Ammon's horn (tissue), 1 donor: ENCODE measurements at places on chromosomes 13 and 19.

- DNase-seq = no peak
These were observed 100.2 kb upstream of the SIAH3 start for GRCh38 chr13:45951724-45952123.

- DNase-seq = no peak
These were observed 10.5 kb downstream of the MTMR6 start for GRCh38 chr13:25276748-25277147.

GRCh38 chr19:16118489-16119033 is 6.9 kb downstream of the RAB8A start:
- peak; percentile 52 for DNase-seq

DNA sequence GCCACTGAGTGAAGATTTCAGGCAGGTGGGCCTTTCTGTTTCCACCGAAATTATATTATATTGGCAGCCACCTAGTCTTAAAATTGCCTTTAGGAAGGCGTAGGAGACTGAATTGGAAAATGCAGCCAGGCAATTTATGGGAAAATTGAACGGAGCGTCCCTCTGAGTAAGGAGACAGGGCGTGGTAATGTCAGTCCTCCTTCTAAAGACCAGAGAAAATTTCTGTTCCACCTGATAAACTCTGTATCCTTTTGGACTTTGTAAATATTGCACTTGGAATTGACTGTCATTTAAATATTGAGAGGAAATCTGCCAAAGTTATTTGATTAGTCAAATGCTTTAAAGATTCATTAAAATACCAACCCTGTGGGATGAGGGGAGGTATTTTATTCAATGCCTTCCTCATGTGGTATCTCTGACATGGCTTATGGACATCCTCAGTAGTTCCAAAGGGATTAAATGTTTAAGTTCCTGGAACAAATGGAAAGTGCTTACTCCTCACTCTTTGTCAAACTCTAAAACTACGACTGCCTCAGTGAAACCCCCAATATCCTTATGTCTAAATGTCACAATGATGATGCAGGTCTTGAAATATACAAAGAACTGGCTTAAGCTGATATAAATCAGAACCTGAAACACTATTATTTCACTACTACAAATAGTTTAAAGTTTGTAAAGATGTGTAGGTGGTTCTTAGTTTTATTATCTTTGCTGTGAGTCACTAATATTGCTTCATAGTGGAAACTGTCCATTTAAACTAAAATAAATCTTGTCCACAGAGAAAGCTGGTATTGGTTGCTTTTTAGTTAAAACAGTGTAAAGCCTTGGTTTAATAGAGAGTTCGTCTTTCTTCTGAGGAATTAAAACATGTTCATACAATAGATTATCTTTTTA is 203.2 kb downstream of the FGF14 start:
- no peak for DNase-seq

DNA sequence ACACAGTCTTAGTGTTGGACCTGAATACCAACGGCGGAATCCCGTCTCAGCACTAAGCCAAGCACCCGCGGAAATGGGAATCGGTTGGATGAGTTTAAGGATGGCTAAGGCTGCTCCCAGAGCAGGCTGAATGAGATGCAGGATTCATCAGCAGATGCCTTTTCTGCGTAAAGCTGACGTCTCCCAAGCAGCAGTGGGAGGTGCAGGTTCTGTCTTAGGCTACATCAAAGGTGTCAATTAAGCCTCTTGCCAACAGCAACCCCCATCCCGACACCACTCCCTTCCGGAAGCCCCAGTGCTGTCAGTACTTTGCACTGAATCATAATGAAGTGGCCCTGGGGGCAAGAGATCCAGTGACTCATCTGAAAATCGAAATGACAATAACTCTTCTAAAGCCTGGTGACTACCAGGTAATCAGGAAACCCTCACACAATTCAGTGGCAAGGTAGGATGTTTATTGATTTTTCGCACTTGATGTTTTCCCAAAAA is 275.6 kb downstream of the DCLK1 start:
- peak; percentile 50 for DNase-seq

- DNase-seq = no peak
These were observed 147.1 kb downstream of the TBC1D4 start for GRCh38 chr13:75334634-75335447.

DNA sequence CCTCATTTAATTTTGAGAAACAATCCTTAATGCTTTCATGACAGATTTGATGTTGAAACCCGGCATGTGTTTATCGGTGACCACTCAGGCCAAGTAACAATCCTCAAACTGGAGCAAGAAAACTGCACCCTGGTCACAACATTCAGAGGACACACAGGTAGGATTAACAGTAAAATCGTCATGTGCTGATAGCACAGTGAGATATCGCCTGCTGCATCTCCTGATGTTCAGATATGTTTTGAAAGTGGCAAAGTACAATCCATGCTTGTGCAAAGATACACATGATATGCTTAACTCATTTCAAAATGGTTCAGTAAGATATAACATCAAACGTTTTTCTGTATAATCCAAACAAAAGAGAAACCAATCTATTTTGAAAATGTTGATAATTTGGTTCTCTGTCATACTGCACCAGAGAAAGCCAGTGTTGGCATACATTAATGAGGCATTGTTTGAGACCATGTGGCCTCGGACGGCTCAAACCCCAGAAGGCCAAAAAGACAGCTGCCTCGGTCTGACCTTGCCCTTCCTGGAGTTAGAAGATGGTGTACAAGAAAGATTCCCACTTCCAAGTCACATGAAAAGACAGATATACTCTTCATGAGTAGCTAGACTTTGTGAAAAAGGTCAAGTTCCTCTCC is 76.2 kb downstream of the DHRS12 start:
- DNase-seq = peak; percentile 74

GRCh38 chr13:25132751-25133390 is 36.9 kb downstream of the PABPC3 start:
- no peak for DNase-seq

GRCh38 chr13:109802936-109803335 is 16.6 kb upstream of the IRS2 start:
- DNase-seq = no peak

- DNase-seq = no peak
These were observed 1434.7 kb downstream of the SLITRK1 start for GRCh38 chr13:82447416-82448077.

DNA sequence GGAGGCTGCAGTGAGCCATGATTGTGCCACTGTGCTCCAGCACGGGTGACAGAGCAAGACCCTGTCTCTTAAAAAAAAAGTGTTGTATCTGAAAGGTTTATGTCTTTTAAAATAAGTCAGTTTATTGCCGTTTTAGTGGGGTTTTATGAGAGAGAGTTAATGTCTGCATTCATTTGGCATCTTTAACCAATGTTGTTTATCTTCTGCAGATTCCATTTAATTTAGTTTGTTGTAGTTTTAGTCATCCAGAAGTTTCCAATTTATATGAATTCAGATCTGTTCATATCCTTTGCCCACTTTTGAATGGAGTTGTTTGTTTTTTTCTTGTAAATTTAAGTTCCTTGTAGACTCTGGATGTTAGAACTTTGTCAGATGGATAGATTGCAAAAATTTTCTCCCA is 36.7 kb upstream of the LPAR6 start:
- DNase-seq = no peak

- no peak for DNase-seq
These were observed 40.7 kb downstream of the PIN1 start for GRCh38 chr19:9875796-9876195.

GRCh38 chr19:17926044-17926443 is 6.8 kb upstream of the CCDC124 start:
- no peak for DNase-seq
